ENCODE measurements at places on chromosomes 11 and 22.
A peak's percentile ranks its signal among the peaks of the same experiment; 100 is the strongest.

DNA sequence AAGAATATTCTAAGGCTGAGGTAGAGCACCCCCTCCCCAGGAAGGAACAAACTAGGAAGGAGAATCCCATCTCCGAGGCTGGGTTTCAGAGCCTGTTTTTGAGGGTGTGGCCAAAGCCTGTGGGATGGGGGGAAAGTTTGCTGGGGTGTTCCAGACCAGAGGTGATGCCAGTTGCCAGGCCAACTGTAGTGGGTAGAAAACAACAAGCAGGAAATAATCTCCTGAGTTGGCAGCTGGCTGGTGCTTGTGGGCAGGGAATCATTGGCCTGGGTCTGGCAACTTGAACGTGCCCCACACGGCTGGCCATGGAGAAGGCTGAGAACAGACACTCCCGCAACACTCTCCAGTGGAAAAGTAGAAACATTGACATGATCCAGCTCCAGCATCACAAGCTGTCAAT is 385.6 kb downstream of the ETS1 start:
- DNase-seq = no peak

DNA sequence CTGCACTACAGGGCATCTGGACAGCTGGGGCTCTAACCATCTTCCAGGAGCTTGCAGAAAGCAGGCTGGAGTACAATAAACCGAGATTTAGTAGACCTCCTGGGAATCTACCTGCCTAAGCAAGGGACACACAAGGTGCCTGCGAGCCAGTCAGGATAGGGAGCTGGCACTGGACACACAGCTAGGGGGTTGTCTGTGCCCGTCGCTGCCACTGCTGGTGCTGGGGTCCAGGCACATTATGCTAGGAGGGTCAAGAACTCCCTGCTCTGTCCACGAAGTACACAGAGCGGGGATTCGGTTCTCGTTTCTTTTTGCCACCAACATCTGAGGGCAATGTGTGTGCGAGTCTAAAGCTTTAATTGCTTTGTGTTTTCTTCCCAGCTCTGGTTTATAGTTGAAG is 4.2 kb downstream of the RIC8A start:
- no peak for DNase-seq

- DNase-seq = no peak
Measured at GRCh38 chr11:60971520-60971919, at the start of gene CD6. TSS of gene CD6 (plus strand) at chr11:60971680. CDS start at chr11:60971866, 186 bp downstream.

- DNase-seq = no peak
Measured at GRCh38 chr11:87179621-87180020, 141.9 kb downstream of the TMEM135 start.

DNA sequence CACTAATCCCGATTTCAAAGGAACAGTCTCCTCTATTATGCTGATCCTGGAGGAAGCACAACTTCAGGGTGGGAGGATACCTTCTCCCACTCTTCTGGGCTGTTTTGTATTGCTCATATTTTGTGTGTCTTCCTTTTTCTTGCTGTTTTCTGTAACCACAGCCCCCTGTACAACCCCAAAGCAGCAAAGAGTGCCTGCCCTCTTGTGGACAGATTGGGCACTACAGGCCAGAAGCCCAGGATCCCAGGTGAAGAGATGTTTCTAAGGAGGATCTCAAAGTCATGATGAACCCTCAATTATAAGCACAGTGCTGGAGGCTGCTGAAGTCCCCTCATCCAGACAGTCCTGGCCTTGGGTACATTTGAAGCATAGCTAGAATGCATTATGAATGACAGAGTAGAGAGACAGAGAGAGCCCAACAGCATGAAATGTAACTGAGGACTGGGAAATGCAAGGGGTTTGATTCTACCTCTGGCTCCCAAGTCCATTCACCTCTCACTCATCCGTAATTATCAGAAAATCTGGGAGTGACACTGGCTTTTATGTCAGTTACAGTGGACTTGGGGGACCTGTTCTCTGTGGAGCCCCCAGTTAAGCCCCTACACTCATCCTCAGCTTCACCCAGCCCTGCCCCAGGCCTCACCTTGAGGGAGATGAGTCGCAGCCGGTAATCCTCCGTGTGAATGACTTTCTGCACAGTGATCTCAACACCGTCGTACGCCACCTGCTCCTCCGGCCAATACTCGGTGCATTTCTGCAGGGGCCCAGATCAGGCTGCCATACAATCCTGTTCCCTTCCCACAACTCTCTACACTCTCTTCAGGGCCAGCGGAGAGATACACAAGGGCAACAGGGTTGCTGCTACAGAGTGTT is 6.2 kb upstream of the IGSF22 start:
- peak; percentile 27 for DNase-seq

- no peak for DNase-seq
Measured at GRCh38 chr11:69969890-69970784, 108.0 kb upstream of the ANO1 start.

DNA sequence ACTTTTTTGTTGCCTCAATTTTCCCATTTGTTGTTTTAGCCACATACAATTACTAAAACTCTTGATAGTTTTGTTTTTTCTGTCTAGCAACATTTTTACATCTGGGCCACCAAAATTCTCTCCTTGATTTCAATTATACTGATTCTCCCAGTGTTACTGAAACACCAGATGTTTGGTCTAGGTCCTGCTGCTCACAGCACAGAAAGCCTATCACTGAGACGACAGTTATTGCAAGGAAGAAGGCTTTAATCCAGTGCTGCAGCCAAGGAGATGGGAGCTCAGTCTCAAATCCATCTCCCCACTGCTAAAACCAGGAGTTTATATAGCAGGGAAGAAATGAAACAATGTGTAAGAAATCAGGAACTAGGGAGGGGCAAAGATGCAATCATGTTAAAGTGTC is 837.7 kb upstream of the CNTN5 start:
- DNase-seq = no peak

DNA sequence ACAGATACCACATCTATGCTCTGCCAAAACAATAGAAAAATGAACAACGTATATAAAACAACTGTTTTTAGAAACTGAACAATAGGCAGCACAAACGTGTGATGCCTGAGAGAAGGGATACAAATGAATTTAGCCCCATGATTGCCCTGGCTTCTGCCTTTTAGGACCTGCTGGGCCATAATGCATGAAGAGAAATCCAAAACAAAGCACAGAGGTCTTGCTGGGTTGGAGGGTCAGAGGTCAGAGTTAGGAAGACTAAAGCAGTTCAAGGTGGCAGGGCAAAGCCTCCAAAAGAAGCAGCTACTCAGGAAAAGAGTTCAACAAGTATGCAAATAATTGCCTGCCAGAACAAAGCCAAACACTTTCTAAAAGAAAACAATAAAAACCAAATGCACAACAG is 138.5 kb downstream of the TTC28 start:
- DNase-seq = no peak

DNA sequence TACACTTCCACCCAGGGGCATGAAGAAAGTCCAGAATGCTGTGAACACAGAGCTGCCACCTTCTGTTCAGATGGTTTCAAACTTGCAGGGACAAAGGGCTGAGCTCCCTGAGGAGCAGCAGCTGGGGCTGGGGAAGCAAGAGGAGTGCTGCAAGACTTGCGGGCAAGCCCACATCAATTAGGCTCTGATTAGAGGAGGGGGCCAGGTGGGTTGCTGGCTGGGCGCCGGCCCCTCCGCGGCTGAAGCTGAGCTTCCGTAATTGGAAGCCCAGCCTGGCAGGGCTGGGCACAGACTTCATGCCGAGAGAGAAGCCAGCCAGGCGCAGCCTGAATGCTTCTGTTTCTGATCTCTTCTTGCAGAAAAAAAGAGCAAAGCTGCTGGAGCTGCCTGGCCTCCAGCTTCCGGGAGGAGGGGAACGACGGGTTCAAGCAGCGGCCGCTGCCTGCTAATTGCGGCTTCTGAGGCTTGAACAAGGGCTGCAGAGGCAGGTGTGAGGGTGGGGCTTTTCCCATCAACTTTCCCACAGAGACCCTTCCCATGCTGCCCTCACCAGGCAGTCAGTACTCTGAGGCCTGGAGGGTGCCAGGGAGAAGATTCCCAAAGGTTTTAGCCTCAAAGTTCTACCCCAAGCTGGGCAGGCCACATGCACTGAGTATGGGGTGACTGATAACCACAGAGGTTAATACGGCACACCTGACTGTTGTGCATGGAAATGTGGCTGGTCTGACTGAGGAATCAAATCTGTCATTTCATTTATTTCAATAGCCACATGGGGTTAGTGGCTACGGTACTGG is 91.1 kb upstream of the LMO1 start:
- peak; percentile 50 for DNase-seq

DNA sequence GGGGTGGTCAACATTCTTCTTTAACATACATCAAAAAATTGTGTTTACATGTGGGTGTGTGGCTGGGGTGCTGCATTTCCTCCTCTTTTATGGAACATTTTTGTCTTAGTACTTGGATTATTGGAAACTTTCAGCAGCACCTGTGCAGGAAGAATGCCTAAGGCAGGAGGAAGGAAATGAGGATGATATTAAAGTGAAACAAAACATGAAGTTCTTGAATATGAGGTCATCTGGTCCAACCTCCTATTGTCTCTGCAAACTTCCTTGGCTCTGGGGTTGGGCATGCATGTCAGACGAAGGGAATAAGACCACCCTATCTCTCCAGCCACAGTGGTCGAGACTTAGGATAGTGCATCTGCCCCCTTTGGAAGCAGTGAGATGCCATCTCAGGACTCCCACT is 20.6 kb upstream of the OR9Q1 start:
- no peak for DNase-seq

DNA sequence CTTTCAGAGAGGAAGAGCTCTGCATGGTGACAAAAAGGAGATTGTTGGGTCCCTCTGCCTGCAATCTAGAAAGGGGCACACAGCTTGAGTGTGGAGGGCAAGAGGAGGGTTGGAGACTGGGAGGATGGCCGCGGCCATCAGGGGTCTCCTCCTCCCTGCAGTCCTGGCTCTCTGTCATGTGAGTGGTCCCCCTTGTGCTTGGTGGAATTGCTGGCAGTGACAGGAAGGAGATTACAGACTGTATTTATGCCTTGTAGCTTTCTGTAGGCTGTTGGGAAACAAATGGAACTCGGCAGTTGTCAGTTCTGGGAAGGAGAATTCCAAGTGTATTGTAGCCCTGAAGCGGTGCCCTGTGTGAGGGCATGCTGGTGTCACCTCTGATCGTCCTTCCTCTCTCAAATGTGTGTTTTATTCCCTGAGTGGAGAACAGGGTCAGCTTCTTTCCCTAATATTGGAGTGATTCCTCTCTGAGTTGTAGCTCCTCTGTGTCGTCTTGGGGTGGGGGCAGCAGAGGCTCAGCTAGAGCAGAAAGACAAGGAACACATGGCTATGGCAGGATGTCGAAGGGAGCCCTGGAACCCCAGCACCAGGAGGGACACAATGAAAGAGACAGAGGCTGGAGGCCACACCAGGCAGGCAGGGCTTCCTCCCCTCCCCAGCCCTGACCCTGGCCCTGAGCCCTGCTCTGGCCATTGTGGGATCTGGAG is 163.1 kb downstream of the PKNOX2 start:
- DNase-seq = no peak

GRCh38 chr11:72782081-72782920 is 11.5 kb downstream of the STARD10 start:
- DNase-seq = peak; percentile 35
